Upper lobe of left lung (tissue), 6 donors: ENCODE measurements at places on chromosomes 7 and 10. TPM values are rescaled to one million over a fixed set of nuclear protein-coding genes. Genes with fewer than 3 reads are reported as not detected.

DNA sequence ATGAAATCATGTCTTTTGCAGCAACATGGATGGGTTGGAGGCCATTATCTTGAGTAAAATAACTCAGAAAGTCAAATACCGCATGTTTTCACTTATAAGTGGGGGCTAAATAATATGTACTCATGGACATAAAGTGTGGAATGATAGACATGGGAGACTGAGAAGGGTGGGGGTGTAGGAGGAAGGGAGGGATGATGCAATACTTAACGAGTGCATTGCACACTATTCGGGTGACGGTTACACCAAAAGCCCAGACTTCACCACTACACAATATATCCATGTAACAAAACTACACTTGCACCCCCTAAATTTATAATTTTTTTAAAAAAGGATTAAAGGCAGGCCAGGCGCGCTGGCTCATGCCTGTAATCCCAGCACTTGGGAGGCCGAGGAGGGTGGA is 13.6 kb downstream of the LGI1 start:
- no peak for DNase-seq

DNA sequence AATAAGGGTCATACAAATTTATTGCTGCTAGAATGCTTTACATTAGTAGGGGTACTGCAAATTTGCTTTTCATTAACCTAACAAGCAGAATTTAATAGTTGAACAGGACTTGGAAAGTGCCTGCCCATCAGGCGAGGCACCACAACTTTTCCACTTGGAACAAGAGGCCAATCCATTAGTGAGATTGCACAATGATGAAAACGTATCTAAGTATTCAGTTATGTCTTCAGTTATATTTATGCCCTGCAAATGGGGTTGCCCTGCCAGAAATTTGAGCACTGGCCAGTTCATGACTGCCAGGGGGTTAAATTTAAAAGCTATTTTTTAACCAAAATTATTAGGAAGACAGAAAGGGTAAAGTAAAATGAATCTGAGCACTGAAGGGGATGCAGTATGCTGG is 111.1 kb upstream of the PALS2 start:
- no peak for DNase-seq

DNA sequence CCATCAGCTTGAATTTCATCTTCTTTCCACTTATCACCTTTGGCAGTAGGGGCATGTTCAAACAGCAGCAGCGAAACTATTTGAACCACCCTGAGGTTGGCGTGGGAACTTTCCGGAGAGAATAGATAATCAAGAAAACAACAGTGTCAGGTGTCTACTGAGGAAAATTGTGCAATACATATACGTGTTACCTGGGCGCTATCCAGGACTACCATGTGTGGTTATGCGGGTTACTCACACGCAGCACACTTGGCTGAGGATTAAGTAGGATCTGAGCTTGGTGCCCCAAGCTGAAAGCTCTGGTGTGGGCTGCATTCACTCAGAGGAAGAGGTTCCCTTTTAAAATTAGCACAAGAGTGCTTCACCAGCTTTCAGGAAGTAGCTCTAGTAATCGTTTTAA is 8.8 kb upstream of the ABI1 start:
- DNase-seq, result no peak

SAMD9 gene
- 18.6 TPM for total RNA-seq

NPFFR1 gene
- total RNA-seq, result 0.22 TPM
